ENCODE measurements at places on chromosomes 3 and 15. TPM values are rescaled to one million over a fixed set of nuclear protein-coding genes. Genes with fewer than 3 reads are reported as not detected.

ROPN1 gene
- total RNA-seq: not detected

CFAP44 gene
- total RNA-seq: 2.6 TPM

WNT5A gene
- total RNA-seq: 0.07 TPM

ST3GAL6 gene
- 27.6 TPM for total RNA-seq

PCSK6 gene
- 0.26 TPM for total RNA-seq

TGM5 gene
- total RNA-seq: not detected

RNF13 gene
- 40.4 TPM for total RNA-seq

AMT gene
- 0.53 TPM for total RNA-seq

SV2B gene
- total RNA-seq: not detected

CSPG5 gene
- 0.66 TPM for total RNA-seq
